Peyer's patch (tissue), 4 donors: ENCODE measurements at places on chromosomes 6 and 20.

DNA sequence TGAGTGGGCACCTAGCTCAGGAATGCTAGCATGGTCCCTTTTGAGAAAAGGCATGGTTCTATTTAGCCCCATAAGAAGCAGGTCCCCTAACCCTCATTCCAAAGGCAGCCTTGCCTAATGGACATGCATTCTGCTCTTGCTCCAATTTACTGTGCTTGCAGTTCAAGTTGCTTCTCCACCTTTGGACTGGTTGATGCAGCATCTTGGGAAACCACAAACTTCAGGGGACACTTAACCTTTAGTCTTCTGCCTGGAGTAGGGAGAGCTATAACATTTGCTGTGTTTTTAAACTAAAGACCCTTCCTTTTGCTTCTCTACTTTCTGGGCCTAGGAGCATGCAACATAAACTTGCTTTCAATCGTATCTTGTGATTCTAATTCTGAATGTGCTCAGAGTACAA lies 5.1 kb upstream of the PHF3 start:
- no peak for DNase-seq

DNA sequence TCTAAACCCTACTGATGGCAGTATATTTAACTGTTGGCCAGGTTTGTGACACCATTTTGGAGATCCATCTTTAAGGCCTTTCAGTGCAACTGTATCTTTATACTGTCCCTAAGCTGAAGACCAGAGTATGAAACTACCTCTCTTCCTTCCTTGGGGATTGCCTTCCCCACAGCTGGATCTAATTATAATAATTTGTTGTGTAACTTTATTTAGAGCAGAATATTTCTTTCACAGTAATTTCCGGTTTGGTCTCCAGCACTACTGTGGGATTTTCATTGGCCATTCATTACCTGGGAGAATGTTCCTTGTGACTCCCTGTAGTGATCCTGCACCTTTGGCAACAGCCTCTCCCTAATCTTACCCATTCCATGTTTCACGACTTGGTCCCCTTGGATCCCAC lies 75.2 kb downstream of the AKAP7 start:
- DNase-seq: no peak

DNA sequence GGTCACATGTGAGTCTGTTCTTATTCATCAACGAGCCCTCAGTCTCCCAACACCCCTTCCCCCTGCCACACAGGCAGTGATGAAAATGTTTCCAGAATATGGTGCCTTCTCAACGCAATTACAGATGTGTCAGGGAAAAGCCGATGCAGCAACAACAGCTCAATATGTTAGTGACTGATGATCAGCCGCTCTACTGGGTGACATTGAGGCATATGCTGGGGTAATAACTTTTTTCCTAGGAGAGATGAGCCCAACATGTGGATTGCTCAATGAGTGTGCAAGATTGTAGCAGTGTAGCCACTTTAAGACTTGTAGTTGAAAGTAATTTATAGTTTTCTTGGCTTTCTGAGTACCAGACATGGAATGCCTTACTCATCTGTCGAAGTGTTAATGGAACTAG lies 49.4 kb downstream of the DTD1 start:
- DNase-seq: no peak

GRCh38 chr6:112787371-112787770 lies 440.2 kb downstream of the RFPL4B start:
- no peak for DNase-seq

DNA sequence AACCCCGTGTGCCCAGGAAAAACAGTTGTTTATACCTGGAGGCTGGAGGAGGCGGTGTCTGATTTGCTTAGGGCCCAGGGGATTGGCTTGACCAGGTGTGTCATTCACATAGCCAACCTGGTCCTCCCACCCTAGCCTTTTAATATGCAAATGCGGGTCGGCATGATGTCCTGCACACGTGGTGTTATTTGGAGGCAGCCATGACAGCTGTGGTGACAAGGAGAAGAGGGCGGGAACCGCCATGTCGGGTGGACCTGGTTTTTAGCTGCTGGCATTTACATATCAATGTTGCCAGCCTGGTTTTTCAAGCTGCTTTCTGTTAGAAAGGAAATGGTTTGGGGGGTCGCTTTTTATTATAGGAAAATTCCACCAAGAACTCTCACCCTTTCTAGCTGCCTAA lies 291.4 kb upstream of the QKI start:
- no peak for DNase-seq

- peak; percentile 40 for DNase-seq
Observed at GRCh38 chr6:32194825-32195651, 2.6 kb upstream of the GPSM3 start.

- no peak for DNase-seq
Observed at GRCh38 chr6:47335466-47335865, 25.8 kb upstream of the TNFRSF21 start.

GRCh38 chr6:5506149-5506548 lies 244.8 kb downstream of the FARS2 start:
- no peak for DNase-seq

GRCh38 chr6:126539022-126539421 lies 199.1 kb downstream of the CENPW start:
- no peak for DNase-seq

- no peak for DNase-seq
Observed at GRCh38 chr20:57211908-57212533, 54.4 kb downstream of the BMP7 start.

DNA sequence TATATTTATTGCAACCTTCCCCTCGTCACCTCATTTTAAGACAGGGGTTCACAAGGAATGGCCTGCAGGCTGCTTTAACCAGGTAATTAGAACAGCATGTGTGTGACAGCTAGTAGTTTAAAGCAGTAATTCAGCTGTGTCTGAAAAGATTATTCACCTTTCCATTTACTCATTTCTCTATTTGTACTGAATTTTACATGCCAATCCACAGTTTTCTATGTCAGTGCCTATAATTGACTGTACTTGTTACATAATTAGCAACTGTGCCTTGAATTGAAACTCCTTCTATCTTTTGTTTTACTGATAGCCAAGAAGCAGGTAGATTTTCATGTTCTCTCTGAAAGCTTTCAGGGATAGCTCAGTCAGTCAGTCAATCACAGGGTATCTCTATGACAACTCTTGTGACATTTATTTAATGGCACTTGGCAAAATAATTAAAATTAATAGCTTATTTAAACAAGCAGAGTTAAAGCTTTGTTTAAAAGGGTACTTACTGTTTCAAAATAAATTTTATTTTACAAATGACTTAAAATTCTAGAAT lies 214.0 kb downstream of the ZFAND3 start:
- DNase-seq: no peak

- no peak for DNase-seq
Observed at GRCh38 chr20:54345301-54345724, 130.1 kb upstream of the DOK5 start.

- DNase-seq: no peak
Observed at GRCh38 chr6:138714493-138714892, 59.1 kb upstream of the CCDC28A start.

DNA sequence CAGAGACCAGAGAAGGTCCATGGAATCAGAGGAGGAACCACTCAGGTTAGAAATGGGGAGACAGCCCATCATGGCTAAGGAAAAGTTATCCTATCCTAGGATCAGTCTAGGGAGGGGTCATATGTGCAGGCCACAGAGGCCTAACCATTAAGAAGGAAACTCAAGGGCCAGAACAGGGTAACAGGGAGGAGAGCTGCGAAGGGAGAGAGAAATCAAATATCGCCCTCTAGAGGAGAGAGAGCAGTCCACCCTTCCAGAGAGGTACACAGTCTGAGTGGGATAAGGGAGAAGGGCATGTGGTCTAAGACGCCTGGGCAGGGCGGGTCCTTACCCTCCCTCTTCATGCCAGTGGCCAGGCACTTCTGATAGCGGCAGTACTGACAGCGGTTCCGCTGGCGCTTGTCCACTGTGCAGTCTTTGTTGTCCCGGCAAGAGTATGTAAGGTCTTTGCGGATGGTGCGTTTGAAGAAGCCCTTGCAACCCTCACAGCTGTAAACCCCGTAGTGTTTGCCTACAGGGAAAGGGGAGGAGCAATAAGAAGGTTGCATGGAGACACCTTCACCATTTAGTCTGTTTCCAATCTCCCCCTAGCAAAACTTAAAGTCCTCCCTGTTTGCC lies 2.9 kb downstream of the RXRB start:
- DNase-seq: no peak

DNA sequence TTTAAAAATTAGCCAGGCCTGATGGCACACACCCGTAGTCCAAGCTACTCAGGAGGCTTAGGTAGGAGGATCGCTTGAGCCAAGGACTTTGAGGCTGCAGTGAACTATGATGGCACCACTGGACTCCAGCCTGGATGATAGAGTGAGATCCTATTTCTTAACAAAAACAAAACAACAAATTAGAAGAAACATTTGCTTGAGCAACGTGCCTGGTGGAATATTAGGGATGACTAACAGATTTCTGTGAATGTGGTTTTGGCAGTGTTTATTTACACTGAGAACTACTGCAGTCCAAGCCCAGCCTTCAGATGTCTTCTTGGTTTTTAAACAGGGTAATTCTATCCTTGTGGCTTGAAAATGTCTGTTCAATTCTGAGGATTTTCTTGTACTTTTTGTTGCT lies 9.2 kb downstream of the PPP1R3G start:
- DNase-seq: no peak

DNA sequence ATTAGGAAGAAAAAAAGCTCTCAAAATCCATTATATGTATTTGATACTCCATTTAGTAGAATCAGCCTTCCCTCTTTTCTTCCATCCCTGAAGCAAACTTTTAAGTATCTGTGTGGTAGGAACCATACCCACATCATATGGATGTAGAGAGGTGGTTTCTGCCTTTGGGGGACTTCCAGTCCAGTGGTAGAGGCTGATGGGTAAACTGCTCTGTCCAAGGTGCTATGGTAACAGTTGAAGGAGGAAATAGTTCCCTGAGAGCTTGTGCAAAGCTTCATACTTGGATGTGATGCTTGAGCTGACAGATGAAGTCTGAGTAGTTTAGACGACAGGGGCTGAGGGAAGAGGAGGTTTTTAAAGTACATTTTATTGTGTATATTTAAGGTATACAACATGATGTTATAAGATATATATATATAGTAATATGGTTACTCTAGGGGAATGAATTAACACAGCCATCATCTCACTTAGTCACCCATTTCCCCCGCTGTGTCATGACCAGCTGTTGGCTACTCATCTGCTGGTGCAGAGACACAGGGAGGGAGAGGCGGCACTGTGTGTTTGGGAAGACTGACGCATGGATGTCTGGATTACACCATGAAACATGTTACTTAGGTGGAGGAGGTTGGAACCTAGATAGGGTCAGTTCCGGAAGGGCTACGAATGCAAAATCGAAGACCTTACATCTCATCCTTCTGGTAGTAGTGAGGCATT lies 185.2 kb downstream of the FARS2 start:
- no peak for DNase-seq

DNA sequence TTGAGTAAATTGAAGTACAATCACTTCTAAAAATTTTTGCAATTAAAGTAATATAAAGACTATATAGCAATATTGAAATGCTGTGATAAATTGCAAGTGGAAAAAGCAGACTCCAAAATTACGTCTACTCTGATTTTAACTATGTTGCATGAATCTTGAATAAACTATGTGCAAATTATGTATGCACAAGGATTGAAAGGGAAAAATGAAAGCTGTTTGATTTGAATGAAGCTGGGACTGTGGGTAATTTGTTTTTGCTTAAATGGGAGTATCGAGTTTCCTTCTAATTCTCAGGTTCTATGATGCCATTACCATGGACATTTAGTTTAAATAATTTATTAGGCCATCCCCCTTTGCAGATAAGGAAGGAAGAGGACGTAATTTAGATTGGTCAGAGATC lies 198.7 kb upstream of the MYLIP start:
- DNase-seq: no peak

DNA sequence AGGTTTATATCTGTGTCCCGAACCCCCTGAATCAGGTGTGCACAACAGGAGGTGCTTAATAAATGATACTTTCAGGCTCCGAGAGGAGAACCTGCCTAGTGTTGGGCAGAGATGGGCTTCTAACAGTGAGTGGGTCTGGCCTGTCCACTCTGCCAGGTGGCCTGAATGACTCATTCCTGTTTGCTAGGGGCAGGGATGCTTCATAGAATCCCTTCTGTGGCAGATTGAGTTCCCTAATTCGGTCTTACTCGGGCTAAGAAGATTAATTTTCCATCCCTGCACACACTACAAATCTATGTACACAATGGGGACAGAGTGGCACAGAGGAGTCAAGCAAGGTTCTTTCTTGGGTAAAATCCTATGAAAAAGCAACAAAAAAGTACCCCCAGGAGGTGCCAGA lies 19.8 kb downstream of the SDC4 start:
- no peak for DNase-seq

GRCh38 chr20:53001498-53002301 lies 29.5 kb downstream of the TSHZ2 start:
- DNase-seq: no peak

DNA sequence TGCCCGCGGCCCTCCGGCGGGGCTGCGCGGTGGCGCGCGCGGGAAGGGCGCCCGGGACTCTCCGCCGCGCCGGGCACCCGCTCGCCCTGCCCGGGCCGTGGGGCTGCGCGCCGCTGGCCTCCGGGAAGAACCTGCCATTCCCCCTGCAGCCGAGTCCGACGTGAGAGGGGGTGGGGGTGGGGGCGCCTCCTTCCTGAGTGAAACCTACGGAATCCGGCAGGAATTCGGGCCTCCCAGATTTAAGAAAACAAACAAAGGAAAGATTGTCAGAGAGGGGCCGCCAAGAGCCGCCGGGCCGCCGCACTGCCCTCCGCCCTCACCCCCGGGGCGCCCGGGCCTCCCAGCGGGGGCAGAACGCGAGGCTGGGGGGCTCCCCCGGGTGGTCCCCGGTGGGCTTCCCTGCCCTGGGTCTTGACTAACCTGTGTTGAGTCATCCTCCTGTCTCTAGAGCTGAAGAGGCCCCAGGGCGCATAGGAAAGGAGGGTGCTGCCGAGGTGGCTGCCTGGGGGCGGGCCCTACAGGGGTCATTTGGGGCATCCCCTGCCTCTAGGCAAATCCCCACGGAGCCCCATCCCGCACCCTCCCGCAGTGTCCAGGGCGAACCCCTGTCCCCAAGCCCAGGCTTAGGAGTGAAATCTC lies 42.2 kb upstream of the FOXP4 start:
- DNase-seq: no peak

GRCh38 chr6:21213492-21213891 lies 380.1 kb upstream of the SOX4 start:
- no peak for DNase-seq

GRCh38 chr6:157511682-157512381 lies 130.8 kb downstream of the ZDHHC14 start:
- DNase-seq: no peak

- no peak for DNase-seq
Observed at GRCh38 chr6:137230547-137230946, 11.4 kb upstream of the IFNGR1 start.
